ENCODE measurements at places on chromosomes 16 and 17. TPM values are rescaled to one million over a fixed set of nuclear protein-coding genes. Genes with fewer than 3 reads are reported as not detected.

HIC1 gene
- total RNA-seq, result 16.4 TPM

RMI2 gene
- 0.82 TPM for total RNA-seq

GRCh38 chr17:73061161-73061560, 31.3 kb downstream of the SLC39A11 start:
- H3K36me3 ChIP-seq, result no peaks in the 10 kb centered on the region
- H3K4me1 ChIP-seq, result no peaks in the 10 kb centered on the region
- H3K27ac ChIP-seq, result no peak overlapping the region
- DNase-seq, result no peak
- no peaks in the 10 kb centered on the region for H3K27me3 ChIP-seq

- H3K4me3 ChIP-seq, result no peak overlapping the region
- peaks cover 30% of the 10 kb centered on the region for H3K27me3 ChIP-seq
- H3K4me1 ChIP-seq, result peaks cover 18% of the 10 kb centered on the region
- no peak for DNase-seq
- no peak overlapping the region for H3K27ac ChIP-seq
Observed at GRCh38 chr17:36726199-36726598, 124.8 kb downstream of the MRM1 start.

- H3K4me1 ChIP-seq, result no peaks in the 10 kb centered on the region
- H3K27me3 ChIP-seq, result no peaks in the 10 kb centered on the region
- DNase-seq, result no peak
- no peak overlapping the region for H3K4me3 ChIP-seq
- no peak overlapping the region for H3K27ac ChIP-seq
Observed at GRCh38 chr16:15611610-15612009, 31.3 kb downstream of the MARF1 start.

DNA sequence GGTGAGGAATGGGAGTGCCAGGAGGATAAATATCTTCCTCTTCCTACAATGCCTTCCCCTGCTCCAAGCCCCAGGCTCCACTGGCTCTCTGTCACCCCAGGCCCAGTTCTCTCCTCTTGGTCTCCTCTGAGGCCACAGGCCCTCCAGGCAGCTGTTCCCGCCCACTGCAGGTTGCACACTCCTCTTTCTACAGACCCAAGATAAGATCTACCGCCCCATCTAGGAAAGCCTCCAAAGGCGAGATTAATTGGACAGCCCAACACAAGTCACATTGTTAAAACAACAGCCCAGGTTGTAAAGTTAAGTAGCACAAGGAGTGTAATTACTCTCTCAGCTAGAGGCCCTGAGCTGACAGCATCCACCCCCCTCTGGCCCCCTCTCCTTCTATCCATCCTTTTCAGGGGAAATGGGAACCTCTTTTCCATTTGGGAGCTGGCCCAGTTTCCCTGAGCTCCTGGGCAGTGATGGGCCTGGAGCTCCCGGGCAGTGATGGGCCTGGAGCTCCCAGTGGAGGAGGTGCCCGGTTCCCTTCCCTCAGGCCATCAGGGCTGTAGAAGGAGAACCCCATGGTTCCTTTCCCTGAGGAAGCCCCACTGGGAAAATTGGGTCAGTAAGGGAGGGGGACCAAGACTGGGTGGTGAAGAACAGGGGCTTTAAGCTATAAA, 7.3 kb downstream of the DLX4 start:
- H3K36me3 ChIP-seq, result no peaks in the 10 kb centered on the region
- peaks cover 30% of the 10 kb centered on the region for H3K27me3 ChIP-seq
- H3K4me3 ChIP-seq, result no peak overlapping the region
- no peak overlapping the region for H3K27ac ChIP-seq

GRCh38 chr16:64964126-64964540, 157.7 kb downstream of the CDH11 start:
- no peaks in the 10 kb centered on the region for H3K36me3 ChIP-seq
- H3K4me1 ChIP-seq, result no peaks in the 10 kb centered on the region
- no peaks in the 10 kb centered on the region for H3K27me3 ChIP-seq
- no peak overlapping the region for H3K27ac ChIP-seq

GRCh38 chr17:613725-614124, 100.9 kb downstream of the VPS53 start:
- H3K36me3 ChIP-seq, result peaks cover 7% of the 10 kb centered on the region
- no peaks in the 10 kb centered on the region for H3K27me3 ChIP-seq
- no peak overlapping the region for H3K27ac ChIP-seq
- H3K4me1 ChIP-seq, result peaks cover 10% of the 10 kb centered on the region
- DNase-seq, result no peak
- no peak overlapping the region for H3K4me3 ChIP-seq

DNA sequence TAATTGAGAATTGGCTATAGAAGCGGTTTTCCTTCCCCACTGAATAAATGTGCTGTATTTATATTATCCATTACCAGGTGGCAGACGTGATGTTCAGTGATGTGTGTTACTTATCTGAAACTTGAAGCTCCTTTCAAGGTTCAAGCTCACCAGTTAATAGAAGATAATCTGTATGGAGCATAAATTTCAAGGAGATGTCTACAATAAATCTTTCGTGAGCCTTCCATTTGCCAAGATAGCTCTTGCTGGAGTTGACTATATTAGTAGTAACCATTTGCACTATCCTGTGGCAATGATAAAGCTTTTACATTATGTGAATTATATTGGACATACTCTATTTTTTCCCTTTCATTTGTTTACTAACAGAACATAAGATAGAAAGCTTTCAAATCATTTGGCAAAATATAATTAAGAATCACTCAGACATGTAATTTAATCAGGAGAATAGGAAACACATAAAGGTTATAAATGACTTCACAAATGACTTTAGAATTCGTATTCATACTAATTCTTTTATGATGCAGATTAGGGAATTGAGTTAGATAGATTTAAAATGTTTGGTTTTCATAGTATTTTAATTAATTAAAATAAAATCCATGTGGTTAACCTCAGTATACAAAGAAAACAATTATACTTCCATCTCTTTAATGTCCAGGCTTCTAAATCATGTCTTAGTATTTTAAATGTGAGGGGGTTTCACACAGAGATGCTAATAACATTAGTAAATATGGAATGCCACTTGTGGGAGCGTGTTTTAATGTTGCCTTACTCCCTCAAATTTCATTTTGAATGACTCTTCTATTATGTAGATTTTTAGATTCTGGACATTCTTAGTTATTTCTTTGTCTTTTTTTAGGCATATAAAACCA, 664.4 kb upstream of the CDH8 start:
- no peak for DNase-seq
- no peaks in the 10 kb centered on the region for H3K4me1 ChIP-seq
- no peaks in the 10 kb centered on the region for H3K36me3 ChIP-seq
- H3K27me3 ChIP-seq, result no peaks in the 10 kb centered on the region
- H3K4me3 ChIP-seq, result no peak overlapping the region

Measured in sigmoid colon (tissue), 7 donors.